ENCODE measurements at places on chromosomes 11 and 22.

- no peak for DNase-seq
These were observed 35.4 kb downstream of the PAK1 start for GRCh38 chr11:77438487-77438886.

DNA sequence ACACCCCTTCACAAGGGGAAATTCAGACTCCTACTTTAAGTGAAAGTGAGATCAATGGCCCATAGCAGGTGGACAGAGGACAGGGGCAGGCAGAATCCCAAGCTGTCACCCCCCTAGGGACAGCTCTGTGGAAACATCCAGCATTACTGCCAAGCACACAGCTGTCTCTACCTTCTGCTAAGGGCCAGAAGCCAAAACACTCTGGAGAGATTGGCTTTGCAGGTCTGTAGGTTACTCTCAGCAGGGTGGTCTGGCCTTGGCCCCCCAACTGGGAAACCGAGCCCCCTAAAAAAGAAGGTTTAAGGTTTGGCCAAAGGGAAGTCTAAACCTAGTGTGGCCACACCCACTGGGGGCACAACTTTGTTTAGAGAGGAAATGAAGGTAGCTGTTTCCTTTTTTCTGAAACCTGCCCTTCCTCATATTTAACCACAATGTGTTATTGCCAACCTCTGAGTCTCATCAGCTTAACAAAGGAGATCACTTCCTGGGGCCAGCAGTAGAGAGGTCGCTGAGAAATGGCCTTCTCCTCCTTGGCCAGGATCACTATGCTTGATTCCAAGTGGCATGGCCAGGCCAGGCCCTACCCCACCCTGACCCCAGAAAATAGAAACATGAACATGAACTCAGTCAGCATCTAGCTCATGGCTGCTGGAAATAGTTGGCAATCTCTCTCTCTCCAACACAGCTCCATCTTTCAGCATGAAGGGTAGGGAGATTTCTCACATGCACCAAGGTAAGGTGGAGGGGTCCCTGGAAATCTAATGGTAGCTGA lies 25.9 kb upstream of the SCARF2 start:
- no peak for DNase-seq

GRCh38 chr11:131894615-131895544 lies 524.5 kb downstream of the NTM start:
- no peak for DNase-seq

GRCh38 chr11:117589063-117589462 lies 208.0 kb downstream of the DSCAML1 start:
- DNase-seq: no peak

DNA sequence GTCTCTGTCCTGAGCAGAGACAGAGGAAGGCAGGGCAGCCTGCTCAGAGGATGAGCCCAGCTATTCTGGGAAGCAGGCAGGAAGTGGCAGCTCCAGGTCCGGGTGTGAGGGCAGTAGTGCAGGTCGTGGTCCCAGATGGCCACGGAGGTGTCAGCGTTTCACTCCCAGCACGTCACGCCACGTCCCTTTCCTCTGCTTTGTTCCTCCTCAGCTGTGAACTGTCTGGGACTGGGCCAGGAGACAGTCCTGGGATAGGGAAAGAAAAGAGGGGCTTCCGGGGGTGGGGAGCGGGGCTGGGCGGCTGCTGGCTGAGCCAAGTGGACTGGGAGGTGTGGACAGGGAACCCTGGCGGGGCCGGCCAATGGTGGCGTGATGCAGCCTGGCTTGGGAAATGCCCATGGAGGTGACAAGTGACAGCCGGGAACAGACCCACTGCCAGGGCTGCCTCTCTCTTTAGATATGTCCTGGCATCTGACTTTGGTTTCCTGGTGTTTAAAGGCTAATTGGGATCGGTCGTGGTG lies 64.7 kb downstream of the KCNQ1 start:
- no peak for DNase-seq

- no peak for DNase-seq
These were observed 2.8 kb upstream of the TTC12 start for GRCh38 chr11:113311536-113311935.

DNA sequence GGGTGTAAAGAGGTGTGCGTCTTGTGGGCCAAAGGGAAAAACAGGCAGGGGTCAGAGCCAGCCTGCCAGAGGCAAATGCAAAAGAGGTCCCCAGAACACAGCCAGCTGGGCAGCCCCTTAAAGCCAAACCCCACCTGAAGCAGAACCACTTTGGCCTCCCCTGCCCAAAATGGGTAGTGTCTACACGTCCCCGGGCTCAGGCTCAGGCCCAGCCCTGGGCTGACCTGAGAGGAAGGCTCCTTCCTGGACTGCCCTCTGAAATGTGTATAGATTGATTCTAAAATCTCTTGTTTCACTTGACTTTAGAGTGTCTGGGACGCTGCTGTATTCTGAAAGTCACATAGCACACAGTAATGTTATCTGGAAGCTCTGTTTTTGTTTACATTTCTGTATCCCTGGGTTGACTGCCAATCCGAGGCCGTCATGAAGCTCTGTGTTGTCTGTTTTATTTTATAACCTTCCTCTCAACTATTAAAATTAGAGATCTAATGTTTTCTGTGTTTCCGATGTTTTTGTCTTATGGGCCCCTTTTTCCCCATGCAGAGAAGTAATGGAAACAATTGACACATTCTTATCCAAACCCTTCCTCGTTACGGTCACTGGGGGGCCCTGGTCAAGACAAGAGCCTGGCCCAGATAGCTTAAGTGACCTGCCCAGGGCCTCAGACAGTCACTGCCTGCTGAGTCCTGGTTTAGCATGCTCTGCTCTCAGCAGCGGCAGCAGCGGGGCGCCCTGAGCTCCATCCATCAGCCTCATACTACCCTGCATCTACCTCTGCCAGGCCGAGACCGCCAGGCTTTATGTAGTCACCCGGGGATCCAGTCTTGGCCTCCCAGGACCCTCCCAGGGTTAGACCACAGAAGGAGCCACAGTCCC lies 10.1 kb downstream of the OVOL1 start:
- no peak for DNase-seq

DNA sequence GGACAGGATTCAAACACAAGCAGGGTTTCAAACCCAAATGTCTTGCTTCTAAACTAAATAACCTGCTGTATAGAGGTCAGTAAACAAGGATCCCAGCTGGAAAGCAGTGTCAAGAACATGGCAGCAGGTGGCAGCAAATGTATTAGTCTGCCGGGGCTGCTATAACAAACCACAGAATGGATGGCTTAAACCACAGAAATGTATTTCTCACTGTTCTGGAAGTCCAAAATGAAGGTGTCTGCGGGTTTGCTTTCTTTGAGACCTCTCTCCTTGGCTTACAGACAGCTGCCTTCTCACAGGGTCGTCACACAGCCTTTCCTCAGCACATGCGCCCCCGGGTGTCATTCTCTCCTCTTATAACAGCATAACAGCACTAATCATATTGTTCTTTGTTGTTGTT lies 65.1 kb upstream of the LRRC55 start:
- DNase-seq: no peak

DNA sequence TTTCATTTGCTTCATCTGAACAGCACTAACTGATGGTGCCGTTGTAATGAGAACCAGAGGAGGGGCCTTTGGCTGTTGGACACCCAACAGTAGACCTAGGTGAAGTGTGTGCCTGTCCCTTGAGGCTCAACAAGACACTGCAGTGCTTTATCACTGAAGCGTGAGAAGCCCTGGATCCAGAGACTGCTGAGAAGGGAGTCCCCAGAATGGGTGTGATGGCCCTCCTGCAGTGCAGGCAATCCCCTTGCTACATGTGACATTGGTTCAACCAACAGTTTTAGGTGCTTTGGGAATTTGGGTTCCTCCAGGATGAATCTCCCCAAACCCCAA lies 125.6 kb downstream of the BRD1 start:
- no peak for DNase-seq

DNA sequence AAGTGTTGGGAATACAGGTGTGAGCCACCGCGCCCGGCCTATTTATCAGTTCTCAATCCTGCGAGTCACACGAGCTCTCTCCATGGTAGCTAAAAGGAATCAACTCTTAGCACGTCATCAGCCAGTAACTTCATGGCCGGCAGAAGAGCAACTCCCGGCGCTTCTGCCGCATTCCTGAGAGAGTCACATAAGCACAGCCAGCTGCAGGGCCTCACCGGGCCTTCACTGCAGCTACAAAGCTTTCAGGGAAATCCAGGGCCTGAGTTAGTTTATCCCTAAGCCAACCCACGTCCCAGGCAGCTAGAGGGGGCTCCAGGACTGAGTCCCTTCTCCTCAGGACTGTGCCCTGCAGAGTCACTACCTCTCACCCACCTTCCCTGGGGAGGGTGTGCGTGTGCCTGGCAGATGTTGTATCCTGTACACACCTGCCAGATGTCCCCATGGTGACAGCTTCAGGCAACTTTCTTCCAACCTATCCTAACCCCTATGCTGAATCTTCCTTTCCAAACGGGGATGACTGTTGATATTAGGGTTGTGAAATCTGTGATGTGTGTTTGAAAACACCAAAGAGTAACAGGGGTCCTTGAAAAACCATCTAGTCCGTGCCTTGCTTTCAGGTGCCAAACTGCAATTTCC lies 45.9 kb upstream of the ARFGAP3 start:
- DNase-seq: no peak

- DNase-seq: no peak
These were observed 37.2 kb downstream of the PARVA start for GRCh38 chr11:12414611-12415010.

DNA sequence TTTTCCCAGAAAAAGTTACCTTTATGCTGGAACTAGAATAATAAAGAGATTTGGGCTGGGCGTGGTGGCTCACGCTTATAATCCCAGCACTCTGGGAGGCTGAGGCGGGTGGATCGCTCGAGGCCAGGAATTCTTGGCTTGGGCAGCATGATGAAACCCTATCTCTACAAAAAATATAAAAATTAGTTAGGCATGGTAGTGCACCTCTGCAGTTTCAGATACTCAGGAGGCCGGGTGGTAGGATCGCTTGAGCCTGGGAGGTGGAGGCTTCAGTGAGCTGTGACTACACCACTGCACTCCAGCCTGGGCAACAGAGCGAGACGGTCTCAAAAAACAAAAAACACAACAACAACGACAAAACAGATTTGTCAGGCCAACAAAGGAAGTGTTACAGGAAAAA lies 119.3 kb upstream of the OR9Q1 start:
- no peak for DNase-seq

Measured in stimulated activated CD8-positive, alpha-beta memory T cell treated with anti-CD3 and anti-CD28 coated beads, Interleukin-4, amount 100 ng/mL, for 24 hours (primary cell).